ENCODE measurements at places on chromosomes 16 and 17.
A peak's percentile ranks its signal among the peaks of the same experiment; 100 is the strongest.

DNA sequence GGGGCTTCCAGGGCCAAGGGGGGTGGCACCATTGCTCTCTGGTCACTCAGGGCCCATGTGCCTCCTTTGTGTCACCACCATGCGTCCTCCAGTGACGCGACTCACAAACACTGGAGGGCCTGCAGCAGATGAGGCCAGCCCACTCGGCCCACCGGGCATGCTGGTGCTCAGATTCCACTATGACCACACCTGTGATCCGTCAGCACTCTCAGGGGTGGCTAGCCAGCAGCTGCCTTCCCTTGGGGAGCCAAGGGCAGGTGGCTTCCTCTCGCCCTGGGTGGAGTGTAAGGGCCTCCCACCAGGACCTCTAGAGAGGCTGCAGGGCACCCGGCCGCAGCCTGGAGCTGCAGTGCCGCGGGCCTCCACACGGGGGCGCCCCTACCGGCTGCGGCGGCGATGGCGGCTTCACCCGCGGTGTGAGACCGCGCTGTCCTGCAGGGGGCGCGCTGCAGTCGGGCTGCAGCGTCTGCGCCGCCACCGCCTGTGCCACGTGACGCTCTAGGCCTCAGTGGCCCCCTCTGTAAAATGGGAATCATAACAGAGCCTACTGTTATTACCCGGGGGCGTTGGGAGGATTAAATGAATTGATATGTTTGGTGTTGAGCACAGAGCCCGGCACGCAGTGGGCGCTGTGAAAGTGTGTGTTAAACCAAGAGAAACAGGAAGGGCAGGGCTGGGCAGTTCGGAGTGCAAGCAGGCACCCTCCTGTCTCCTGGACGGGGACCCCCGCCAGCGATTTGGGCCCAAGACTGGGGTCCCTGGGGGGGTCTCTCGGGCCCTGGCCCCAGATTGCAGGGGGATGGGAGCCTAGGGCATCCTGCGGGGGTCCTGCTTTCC, 192.4 kb upstream of the GSE1 start:
- DNase-seq = no peak

DNA sequence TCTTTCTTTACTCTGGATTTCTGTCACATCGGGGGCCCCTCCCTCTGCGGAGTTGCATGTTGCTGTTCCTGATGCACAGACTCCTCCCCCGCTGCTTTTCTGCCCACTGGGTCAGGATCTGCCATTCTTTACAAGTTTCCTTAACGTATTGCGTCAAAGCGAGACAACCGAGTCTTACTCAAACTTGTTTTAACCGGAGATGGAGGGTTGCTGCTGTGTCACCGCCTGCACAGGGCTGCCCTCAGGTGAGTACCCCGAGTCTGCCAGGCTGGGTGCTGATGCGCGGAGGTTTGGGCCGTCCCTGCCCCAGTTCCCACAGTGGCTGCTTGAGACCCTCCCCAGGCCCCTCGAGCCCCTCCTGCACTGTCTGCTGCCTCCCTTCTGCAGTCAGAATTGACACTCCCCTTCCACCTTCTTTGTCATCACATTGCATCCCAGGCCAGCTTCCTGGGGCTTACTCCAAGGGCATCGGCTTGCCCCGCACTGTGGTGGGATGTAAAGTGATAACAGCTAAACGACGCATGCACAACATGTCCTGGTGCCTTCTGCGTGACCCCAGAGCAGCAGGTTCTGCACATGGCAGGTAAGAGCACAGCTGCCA, 19.3 kb downstream of the CARHSP1 start:
- no peak for DNase-seq

- no peak for DNase-seq
These were observed 76.6 kb downstream of the PLCG2 start for GRCh38 chr16:81855552-81856153.

DNA sequence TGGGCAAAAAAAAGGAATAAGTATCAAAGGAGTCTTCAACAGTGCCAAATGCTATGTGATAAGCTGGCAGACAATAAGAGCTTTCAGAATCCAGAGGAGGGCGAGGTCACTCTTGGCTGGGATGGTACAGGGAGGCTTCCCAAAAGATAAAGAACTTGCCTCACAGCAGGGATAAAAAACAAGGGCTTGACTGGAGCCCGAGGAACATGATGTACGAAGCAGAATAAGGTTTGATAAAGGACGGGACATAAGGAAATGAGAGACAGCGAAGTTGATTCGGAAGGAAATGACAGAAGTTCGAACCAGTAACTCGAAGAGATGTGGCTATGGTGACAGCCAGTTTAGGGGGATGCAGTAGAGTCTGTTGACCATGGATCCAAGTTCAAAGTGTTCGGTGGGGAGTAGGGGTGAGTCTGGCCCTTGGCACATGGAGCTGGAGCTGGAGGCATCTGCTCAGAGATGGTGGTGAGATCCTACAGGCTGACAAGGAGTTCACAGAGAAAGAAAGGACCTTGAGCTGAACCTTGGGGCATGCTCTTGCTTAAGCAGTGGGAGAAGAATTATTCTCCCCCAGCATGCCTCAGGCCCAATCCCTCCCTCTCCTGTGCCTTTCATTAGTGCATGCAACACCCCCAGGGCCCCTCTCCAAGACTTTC, 137.6 kb upstream of the RCVRN start:
- DNase-seq = no peak

DNA sequence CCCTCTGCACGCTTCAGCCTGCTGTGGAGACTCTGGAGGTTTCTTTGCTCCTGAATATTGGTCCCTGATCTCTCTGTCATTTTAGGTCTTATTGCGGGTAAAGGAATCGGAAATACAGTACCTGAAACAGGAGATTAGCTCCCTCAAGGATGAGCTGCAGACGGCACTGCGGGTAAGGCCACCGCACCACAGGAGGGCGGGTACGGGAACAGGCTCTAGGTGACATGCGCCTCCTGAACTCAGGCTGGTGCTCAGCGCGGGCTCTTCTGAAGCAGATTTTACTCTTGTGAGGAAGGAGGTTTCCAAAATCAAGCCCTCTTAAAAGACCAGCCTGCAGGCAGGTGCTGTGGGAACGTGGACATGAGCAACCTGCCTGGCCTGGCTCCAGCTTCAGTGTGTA, 29.8 kb downstream of the PLD6 start:
- DNase-seq = no peak

DNA sequence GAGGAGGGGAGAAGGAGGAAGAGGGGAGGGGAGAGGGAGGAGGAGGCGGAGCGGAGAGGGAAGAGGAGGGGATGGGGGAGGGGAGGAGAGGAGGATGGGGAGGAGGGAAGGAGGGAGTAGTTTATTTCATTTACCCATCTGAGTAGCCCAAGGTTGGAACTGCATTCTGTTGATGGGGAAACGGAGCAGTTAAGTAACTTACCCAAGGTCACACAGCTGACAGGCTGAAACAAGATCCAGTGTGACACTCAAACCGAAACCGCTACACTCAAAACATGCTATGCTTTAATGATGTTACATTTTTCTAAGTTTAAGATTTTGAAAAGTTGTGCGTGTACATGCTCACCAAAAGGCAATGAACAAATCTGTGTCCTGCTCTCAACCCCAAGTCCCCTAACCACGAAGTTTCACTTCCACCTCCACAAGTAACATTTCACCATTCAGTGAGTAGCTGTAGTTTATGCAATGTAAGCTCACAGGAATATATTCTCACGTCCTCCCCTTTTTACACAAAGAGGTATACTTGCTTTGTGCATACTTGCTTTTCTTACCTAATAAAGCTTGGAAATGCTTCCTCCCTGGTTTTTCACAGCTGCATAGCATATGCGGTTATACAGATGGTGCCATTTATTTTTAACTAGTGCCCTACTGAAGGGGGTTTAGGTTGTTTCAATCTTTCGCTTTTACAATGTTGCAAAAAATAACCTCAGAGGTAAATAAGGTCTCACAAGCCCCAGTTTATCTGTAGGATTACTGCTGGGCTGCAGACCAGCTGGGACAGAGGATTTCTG, 275.3 kb downstream of the PARN start:
- no peak for DNase-seq

DNA sequence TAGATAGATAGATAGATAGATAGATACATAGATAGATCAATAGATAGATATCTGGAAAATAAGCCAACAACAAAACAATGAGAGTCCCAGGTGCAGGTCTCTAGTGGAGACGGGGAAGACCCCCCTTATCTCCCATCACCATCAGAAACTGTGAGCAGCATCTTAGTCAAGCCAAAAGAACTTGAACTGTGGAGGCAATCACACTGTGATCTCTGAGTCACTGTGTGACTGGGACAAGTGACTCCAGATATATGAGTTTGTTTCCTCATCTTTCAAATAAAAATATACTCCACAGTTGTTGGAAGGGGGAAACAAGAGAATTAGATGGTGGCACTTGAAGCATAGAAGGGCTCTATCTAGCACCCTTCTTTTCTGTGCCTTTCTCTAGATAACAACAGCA, 42.1 kb downstream of the NOG start:
- DNase-seq = no peak

DNA sequence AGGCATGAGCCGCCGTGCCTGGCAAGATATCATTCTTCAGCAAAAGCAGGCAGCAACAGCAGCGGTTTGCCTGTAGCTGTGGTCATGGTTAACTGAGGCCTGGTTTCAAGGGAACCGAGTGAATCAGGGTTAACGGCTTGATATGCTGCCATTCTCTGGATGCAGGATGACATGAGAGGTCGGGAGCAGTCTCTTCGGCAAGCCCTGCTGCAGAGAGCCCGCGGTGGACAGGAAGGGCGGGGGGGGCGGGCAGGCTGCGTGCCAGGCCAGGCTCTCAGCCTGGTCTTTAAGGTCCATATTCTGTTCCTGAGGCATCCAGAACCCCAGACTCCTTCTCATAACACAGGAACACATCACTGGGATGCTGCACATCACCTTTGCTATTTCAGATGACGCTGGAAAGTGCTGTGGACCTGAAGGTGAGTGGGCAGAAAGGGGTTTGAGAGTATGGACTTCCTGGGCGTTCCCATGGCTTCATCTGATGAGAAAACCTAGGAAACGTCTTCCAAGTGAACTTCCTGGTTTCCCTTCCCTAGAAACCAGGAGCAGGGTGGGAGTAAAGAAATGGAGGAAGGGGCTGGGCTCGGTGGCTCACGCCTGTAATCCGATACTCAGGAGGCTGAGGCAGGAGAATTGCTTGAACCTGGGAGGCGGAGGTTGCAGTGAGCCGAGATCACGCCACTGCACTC, 165.6 kb upstream of the RPH3AL start:
- no peak for DNase-seq

DNA sequence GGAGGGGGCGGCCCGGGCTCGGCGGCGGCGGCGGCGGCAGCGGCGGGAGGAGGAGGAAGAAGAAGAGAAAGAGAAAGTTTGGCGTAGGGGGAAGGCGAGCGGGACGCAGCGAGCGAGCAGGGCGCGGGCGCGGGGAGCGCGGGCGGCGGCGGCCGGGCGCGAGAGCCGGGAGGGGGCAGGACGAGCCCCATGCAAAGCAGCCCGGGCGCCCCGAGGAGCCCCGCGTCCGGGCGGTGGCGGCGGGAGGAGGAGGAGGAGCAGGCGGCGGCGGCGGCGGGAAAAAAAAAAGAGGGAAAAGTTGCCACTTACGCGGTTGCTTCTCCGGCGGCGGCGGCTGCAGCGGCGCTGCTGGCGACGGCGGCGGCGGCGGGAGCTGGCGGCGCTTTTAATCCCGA, 10.3 kb upstream of the ZFHX3 start:
- no peak for DNase-seq

- DNase-seq = no peak
These were observed 1525.1 kb downstream of the CDH11 start for GRCh38 chr16:63596716-63597115.

DNA sequence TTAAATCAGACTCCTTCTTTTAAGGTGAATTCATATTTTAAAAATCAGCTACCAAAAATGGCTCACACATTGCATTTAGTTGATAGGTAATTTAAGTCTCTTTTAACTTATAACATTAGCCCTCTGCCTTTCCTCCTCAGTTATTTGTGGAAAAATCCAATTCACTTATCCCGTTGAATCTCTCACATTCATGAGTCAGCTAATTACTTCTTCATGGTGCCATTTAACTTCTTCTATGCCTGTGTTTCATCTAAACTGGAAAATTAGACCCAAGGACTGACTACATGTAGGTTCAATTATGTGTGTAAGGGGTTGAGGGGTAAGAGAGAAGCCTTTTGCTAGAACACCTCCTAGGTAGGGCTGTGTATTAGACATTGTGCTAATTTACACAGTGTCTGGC, 18.4 kb upstream of the SLFN5 start:
- DNase-seq = no peak

GRCh38 chr17:80649672-80650330, 105.2 kb downstream of the RPTOR start:
- DNase-seq = peak; percentile 64

DNA sequence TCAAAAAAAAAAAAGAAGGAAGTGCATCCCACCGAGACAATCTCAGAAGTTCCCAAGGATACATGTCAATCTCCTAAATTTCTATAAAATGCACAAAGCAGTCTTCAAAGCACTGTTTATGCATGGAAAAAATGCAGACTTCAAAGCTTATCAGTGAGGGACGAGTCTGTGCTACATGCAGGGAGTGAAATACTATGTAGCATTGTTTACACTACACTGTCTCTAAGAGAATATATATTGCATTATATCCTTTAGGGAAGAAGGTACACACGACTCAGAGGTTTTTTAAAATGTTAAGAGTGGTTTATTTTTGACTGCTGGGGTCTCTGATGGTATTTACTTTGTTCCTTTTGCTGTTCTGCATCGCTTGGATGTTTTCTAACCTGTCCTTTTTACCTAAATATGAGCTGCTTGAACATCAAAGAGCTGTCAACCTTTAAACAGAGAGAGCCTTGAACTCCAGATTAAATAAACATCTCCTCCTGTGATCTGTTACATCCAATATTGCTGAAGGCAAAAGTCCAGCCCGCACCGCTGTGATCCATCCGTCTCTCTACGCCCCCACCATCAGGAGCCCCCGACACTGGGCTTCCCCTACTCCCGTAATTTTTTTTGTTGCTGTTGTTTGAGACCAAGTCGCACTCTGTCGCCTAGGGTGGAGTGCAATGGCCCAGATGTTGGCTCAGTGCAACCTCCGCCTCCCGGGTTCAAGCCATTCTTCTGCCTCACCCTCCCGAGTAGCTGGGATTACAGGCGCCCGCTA, 1.4 kb downstream of the FBXO31 start:
- DNase-seq = no peak

DNA sequence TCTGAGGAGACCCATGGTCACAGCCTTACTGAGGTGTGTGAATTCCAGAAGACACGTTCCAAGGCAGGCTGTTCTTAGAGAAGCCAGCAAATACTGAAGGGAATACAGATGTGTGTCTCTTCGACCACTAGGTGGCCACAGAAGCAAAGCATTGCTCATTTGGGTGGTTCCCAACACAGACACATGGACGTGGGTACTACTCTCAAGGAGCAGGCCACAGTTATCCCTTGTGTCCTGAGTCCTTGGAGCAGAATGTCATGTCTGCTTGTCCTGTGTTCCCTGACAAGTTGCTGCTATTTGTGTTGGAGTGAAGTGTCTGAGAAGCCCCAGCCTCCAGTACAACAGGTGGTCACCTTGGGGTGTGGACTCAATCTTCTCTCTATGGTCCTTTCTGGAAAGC, 30.3 kb downstream of the HMOX2 start:
- peak; percentile 5 for DNase-seq

DNA sequence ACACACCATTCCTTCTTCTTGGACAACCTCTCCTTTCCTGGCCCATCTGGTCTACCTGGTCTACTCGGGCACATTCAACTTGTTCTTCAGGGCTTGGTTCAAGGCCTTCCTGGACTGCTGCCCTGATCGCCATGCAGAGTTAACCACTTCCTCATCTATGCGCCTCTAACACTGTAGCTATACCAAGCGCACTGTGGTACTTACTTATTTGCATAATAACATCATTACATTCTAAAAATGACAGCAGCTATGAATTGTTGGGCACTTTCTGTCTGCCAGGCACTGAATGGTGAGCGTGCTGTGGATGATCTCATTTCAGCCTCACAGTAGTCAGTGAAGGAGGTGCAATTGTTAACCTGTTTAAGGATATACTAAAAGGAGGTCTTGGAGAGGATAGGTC, 66.9 kb upstream of the SDK2 start:
- no peak for DNase-seq
